Activated CD4-positive, alpha-beta T cell treated with anti-CD3 and anti-CD28 coated beads, Interleukin-2, Interleukin-4, amounts not matched to agents 100 ng/mL and 50 ng/mL, durations not matched to agents 16 hours and 8 hours (primary cell): ENCODE measurements at places on chromosomes 6 and 20.

GRCh38 chr6:40620574-40621240, 33.5 kb upstream of the LRFN2 start:
- no peak for DNase-seq

- DNase-seq = peak; percentile 11
These were observed 1.2 kb downstream of the SYNCRIP start for GRCh38 chr6:85641522-85641896.

GRCh38 chr6:42375007-42375635, 76.6 kb downstream of the TRERF1 start:
- DNase-seq = no peak

DNA sequence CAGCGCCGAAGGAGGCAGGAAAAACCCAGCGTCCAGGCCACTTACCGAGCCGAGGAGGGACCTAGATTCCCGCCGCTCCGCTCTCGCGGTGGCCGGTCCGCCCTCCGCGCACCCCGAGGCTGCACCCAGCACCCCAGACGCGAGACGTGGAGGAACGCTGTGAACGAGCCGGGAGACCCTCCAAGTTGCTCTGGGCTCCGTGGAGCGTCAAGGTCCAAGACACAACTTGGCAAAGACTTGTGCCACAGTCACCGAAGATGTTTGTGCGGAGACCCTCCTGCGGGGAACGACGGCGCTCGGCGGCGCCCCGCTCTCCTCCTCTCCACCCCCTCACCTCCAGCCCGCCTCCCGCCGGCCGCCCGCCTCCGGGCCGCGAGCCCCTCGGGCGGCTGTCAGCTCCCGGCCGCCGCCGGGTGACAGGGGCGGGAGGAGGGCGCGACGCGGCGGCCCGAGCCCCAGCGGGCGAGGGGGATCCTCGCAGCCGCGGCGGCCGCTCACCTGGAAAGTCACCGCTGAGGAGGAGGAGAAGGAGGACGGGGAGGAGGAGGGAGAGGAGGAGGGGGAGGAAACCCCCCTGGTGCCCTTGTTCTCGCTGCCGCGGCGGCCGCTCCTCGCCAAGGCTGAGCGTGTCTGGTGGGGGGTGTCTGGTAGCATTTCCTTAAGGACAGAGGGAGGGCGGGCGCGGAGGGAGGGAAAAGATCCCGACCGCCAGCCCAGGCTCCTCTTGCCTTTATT, 637 bp upstream of the HIVEP2 start:
- peak; percentile 38 for DNase-seq

GRCh38 chr20:48608756-48609155, 219.0 kb downstream of the PREX1 start:
- no peak for DNase-seq

DNA sequence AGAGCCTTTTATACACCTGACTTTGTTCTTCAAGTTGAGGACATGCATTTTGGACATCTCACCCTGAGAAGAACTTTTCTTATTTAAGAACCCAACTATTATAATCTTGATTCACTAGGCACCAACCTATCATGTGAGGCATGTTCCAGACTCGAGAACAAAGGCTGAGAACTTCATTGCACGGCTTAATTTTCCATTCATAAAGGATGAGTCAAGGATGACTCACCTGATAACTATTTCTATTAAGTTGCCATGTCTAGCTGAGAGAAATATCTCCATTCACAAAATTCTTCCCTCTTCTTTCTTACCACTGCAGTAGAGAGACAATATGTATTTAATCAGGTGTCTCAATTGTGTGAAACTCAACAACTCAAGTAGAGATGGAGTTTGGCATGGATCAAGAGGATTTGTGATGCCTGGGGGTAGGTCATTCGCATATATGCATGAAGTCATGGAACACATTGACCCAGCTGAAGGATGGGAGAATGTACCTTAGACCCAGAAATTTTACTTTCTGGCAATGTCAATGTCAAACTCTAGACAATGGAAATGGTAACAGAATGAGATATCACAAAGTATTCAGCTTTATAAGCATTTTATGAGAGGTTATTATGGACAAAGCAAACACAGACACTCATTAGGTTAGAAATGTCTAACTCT, 208.7 kb upstream of the PRND start:
- DNase-seq = no peak

DNA sequence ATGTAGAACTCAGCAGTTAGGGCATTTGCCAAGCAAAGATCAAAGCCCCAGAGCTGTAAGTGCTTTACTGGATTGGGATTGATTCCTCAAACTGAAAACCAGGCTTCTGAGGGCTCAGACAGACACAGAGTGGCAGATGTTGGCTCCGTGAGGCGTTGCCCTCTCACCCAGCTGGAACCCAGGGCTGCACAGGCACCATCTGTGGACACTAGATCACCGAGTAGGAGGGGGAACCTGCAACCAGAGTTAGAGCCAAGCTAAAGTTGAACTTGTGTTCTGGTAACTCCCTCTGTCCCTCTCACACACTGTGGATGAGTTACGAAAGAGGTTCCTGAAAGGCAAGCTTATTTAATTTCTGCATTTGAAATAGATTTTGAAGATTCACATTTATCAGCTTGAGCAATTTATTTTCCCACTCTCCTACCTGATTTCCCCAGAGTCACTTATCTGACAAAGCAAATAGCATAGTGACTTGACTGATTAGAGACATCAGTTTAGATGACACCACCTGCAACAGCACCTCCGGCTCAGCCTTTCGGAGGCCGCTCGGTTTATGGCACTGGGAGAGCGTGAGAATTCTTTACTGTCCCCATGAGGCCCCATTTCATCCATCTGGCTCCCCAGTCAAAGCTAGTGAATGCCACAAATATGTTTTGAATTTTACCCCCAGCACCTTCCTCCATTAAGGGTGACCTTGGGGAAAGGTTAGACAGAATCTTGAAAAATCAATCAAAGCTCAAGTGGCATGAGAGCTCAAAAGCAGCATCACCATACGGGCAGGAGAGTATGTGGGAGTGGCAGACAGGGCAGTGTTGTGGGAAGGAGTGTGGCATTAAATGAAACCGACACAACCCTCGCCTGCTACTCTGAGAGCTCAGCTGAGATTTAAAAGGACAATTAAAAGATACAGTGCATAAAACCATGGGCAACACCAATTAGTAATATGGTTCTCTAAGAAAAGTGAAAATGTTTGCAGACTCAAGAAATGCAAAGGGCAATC, 48.5 kb downstream of the RPF2 start:
- DNase-seq = peak; percentile 3

- peak; percentile 44 for DNase-seq
These were observed 6.2 kb downstream of the LINC00237 start for GRCh38 chr20:21099751-21100577.

GRCh38 chr6:1739680-1740079, 130.0 kb downstream of the FOXC1 start:
- no peak for DNase-seq

- peak; percentile 65 for DNase-seq
These were observed 28.9 kb downstream of the STX7 start for GRCh38 chr6:132483779-132484679.

DNA sequence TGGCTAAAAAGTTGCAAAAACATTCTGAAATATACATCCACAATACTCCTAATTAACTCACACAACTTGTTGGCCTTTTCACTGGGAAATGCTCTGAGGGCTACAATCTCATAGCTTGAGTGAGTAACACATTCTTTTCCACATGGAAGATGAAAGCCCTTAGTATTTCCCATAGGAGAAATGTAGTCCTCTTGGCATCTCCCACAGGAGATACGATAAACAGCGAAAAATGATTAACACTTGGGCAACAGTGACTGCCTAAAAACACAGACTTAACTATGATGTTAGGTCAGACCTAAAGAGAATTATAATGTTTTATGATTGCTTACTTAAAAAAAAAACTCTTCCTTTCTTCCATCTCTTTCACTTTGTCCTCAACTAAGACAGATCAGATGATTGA, 9.0 kb downstream of the MYLK4 start:
- DNase-seq = no peak

GRCh38 chr6:104639668-104640067, 220.1 kb downstream of the HACE1 start:
- no peak for DNase-seq

GRCh38 chr6:166671434-166672081, 44.5 kb upstream of the RPS6KA2 start:
- no peak for DNase-seq

GRCh38 chr20:47971058-47971791, 185.9 kb upstream of the SULF2 start:
- DNase-seq = no peak

DNA sequence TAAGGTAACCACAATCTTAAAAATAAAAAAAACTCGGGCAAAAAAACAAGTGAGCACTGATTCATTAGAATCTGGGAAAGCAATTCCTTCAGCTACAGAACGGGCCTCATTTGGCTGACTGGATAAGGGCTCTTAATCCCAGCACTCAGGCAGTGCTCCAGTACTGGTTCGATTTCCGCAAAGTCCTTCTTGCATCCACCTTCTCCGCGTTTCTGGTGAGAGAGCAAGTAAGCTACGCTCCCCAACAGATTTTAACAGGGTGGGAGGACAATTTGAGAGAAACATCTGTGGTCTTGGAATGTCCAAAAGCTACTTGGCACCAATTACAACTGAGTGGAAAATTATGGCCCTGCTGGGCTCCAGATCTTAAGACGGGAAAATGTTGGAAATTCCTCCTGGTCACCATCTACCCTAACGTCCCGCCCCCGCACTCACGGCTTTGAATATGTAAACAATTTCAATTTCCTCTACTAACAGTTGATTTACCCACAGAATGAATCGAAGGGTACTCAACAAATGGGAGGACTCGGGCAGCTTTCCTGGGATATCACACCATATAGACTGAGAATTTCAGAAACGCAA, 18.1 kb upstream of the ZSCAN9 start:
- DNase-seq = no peak

DNA sequence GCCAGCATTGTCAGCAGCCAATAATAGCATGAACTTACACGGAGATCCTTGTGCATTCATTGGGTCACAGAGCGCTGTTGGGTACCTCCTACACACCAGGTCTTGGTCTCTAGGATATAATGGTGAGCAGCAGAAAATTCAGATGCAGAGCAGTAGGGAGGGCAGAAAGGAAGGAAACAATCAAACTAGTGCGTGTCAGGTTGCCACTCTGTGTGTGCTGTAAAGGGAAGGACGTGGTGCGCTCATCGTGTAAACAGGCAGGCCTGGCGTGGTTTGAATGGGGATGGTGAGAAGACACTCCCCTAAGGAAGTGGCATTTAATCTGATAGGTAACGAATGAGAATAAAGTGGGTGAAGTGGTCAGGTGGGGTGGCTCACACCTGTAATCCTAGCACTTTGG, 336.4 kb downstream of the CDH26 start:
- no peak for DNase-seq

DNA sequence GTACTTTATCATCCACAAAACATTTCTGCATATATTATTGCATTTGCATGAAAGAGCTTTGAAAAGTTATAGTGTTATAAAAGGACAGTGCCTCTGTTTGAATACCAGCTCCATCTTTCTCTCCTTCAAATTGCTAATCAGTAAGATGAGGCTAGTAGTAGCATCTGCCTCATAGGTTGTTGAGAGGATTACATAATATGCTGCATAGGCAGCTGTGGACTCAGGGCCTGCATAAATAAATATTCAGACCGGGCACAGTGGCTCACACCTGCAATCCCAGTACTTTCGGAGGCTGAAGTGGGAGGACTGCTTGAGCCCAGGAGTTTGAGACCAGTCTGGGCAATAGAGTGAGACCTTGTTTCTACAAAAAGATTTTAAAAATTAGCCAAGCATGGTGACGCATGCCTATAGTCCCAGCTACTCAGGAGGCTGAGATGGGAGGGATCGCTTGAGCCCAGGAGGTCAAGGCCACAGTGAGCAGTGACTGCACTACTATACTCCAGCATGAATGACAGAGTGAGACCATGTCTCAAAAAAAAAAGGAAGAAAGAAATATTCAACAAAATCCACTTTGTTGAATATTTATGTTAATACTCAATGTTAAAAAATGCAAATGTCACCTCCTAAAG, 18.3 kb upstream of the SEC63 start:
- no peak for DNase-seq

DNA sequence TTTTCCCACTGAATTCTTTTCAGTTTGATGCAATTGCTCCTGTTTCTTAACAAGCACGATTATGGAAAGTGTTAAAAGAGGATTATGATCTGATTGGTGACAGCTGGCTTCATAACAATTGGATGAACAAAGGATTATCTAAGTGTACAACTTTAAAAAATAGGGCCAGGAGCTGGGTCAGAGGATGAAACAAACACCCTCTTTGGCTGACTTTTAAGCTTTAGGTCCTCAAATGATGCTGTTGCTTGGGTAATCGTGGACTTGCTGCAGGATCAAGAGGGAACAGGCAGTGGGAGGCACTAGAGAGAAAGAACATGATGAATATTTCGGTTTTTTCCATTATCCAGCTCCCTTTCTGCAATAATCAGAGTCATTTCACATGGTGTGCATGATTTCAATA, 35.5 kb upstream of the TMX4 start:
- DNase-seq = no peak

DNA sequence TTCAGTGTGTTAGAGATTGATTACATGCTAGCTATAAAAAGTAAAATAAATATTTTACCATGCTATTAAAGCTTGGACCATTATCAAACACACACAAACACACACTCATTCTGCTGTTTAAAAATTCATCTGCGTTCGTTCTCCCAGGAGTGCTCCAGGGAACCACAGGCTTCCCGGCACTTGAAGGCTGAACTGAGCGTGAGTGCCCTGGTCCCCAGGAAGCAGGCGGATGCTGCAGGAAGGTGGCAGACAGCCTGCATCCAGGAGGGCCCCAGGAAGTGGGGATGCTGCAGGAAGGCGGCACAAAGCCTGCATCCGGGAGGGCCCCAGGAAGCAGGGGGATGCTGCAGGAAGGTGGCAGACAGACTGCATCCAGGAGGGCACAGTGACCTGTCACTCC, 147.2 kb upstream of the SNX9 start:
- DNase-seq = no peak

- DNase-seq = no peak
These were observed 22.3 kb downstream of the ELOVL5 start for GRCh38 chr6:53326372-53327016.

GRCh38 chr6:157640746-157641451, 182.1 kb upstream of the SNX9 start:
- DNase-seq = no peak

DNA sequence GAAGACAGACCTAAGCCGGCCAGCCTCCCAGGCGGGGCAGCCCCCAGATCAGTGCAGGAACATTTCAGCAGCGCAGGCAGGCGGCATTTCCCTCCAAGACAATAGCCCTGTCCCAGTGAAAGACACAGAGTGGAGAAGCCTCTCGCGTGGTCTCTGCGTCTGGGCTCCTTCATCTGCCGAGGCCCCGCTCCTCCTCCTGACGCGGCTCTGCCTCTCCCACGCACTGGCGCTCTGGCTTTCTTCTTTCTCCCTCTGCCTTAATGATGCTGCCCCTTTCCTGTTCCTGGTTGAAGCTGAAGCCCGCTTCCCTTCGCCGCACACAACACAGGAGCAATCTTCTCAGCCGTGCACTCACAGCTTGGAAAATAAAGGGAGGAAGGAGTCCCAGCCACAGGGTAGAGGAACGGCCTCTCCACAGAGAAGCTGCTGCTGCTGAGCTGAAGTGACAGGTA, 347.5 kb downstream of the CDH4 start:
- DNase-seq = no peak

GRCh38 chr6:63816982-63817436, 181.4 kb downstream of the PHF3 start:
- no peak for DNase-seq
